ENCODE measurements at places on chromosomes 2 and 18. TPM values are rescaled to one million over a fixed set of nuclear protein-coding genes. Genes with fewer than 3 reads are reported as not detected.

The ABCG5 gene
- polyA plus RNA-seq: not detected

The KLHL41 gene
- polyA plus RNA-seq: 0.10 TPM

The TSN gene
- 28.4 TPM for polyA plus RNA-seq

The SATB2 gene
- polyA plus RNA-seq: 7.4 TPM

The CYP26B1 gene
- 0.02 TPM for polyA plus RNA-seq

The FNDC4 gene
- polyA plus RNA-seq: 11.1 TPM

The MYOM1 gene
- polyA plus RNA-seq: 0.10 TPM

The NEU2 gene
- not detected for polyA plus RNA-seq

- no peak overlapping the region for H3K4me3 ChIP-seq
- H3K36me3 ChIP-seq: no peaks in the 10 kb centered on the region
- DNase-seq: no peak
- no peaks in the 10 kb centered on the region for H3K27me3 ChIP-seq
- no peak overlapping the region for H3K27ac ChIP-seq
- H3K4me1 ChIP-seq: no peaks in the 10 kb centered on the region
Observed at GRCh38 chr2:2875831-2876230, 501.8 kb downstream of the EIPR1 start.

GRCh38 chr2:8138923-8139667, 542.8 kb upstream of the ID2 start:
- no peaks in the 10 kb centered on the region for H3K36me3 ChIP-seq
- no peak overlapping the region for H3K27ac ChIP-seq
- DNase-seq: peak; percentile 54
- H3K27me3 ChIP-seq: no peaks in the 10 kb centered on the region

DNA sequence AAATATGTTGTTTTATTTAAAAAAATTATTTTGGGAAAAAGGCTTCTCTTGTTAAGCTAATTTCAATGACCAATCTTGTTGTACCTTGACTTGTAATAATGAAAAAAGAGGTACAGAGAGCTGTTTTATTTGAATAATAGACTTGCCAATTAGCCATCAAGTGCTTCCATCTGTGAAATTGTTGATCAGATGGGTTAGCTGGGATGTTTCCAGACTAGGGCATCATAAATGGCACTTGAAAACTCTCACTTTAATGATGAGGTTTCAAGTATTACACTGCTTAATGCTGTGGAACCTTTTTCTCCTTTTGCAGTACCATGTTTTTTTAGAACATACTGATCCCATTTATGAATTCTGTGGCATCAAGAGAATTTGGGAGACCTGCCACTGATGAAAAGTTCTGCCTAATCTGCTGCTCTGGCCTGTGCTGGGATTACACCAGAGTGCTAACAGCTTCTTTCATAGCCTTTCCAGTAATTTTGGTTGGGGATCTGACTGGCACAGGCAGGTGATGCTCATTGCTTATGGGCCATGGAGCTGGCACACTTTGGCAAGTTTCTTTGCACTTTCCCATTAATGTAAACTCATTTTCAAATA, 24.2 kb downstream of the PSMD14 start:
- peaks cover 1% of the 10 kb centered on the region for H3K36me3 ChIP-seq
- no peaks in the 10 kb centered on the region for H3K4me1 ChIP-seq
- H3K27me3 ChIP-seq: no peaks in the 10 kb centered on the region
- no peak overlapping the region for H3K27ac ChIP-seq

DNA sequence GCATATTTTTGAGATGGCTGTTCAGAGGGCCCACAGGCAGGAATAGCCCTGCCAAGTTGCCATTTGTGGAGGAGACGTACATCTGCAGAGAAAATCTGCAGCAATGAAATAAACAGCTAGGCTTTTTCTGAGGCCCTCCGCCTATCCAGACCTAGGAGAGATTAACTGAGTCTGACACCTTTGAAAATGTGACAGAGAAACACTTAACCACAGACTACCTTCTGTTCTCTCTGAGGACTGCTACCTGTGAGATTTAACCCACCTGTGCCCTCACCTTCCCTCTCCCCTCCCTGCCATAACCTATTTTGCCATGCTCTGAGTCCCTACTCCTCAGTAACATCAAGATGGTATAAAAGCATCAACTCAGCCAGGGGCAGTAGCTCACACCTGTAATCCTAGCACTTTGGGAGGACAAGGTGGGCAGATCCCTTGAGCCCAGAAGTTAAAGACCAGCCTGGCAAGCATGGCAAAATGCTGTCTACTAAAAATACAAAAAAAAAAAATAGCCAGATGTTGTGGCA, 160.3 kb downstream of the TGIF1 start:
- H3K4me3 ChIP-seq: no peak overlapping the region
- H3K36me3 ChIP-seq: no peaks in the 10 kb centered on the region
- H3K27ac ChIP-seq: no peak overlapping the region

DNA sequence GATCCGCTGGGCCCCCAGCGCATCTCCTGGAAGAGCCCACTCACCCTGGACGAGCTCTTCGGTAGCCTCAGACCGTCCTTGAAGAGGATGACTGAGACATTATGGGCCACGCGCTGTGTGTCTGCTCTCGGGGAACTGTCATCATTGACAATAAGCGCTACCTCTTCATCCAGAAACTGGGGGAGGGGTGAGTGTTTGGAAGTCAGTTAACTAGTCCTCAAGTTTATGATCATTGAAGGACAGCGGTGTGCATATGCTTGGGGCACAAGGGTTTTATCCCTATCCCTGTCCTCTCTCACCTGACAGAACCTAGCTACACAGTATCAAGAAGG, 586 bp downstream of the STK16 start:
- no peak for DNase-seq
- peak overlapping the region; percentile 89 for H3K4me3 ChIP-seq
- peaks cover 27% of the 10 kb centered on the region for H3K4me1 ChIP-seq
- H3K36me3 ChIP-seq: peaks cover 21% of the 10 kb centered on the region
- no peaks in the 10 kb centered on the region for H3K27me3 ChIP-seq

- peaks cover 2% of the 10 kb centered on the region for H3K4me1 ChIP-seq
- H3K36me3 ChIP-seq: no peaks in the 10 kb centered on the region
- peaks cover 21% of the 10 kb centered on the region for H3K27me3 ChIP-seq
- no peak overlapping the region for H3K4me3 ChIP-seq
- DNase-seq: no peak
Observed at GRCh38 chr2:240972201-240972600, 26.2 kb upstream of the SNED1 start.

GRCh38 chr2:66387016-66387753, 47.7 kb upstream of the MEIS1 start:
- peaks cover 15% of the 10 kb centered on the region for H3K27me3 ChIP-seq
- no peak overlapping the region for H3K4me3 ChIP-seq
- no peak for DNase-seq
- H3K4me1 ChIP-seq: no peaks in the 10 kb centered on the region

- no peaks in the 10 kb centered on the region for H3K36me3 ChIP-seq
- no peak for DNase-seq
- no peaks in the 10 kb centered on the region for H3K27me3 ChIP-seq
Observed at GRCh38 chr2:67619204-67619603, 222.1 kb downstream of the ETAA1 start.

GRCh38 chr18:8358033-8358765, 251.0 kb upstream of the RAB12 start:
- no peak overlapping the region for H3K27ac ChIP-seq
- no peaks in the 10 kb centered on the region for H3K27me3 ChIP-seq
- no peak for DNase-seq
- H3K4me1 ChIP-seq: no peaks in the 10 kb centered on the region
- H3K36me3 ChIP-seq: no peaks in the 10 kb centered on the region
- H3K4me3 ChIP-seq: no peak overlapping the region

DNA sequence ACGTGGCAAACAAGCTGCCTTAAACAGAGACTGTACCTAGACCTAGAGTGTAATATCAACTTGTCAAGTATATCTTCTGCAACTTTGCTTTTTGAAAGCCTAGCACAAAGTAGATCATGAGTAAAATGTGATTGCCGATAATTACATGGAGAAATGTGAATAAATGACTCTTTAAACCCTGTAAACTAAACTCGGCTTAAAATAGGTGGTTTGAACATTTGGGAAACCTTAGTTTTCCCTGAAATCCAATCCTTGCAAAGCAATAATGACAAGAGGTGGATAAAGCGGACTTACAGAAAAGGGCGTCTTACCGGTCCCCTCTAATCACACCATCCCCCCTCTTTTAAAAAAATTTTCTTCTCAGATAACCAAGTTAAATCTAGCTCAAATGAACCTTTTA, 549 bp upstream of the PSMD14 start:
- peak overlapping the region; percentile 86 for H3K4me3 ChIP-seq
- no peaks in the 10 kb centered on the region for H3K36me3 ChIP-seq
- H3K27me3 ChIP-seq: no peaks in the 10 kb centered on the region
- peaks cover 3% of the 10 kb centered on the region for H3K4me1 ChIP-seq

DNA sequence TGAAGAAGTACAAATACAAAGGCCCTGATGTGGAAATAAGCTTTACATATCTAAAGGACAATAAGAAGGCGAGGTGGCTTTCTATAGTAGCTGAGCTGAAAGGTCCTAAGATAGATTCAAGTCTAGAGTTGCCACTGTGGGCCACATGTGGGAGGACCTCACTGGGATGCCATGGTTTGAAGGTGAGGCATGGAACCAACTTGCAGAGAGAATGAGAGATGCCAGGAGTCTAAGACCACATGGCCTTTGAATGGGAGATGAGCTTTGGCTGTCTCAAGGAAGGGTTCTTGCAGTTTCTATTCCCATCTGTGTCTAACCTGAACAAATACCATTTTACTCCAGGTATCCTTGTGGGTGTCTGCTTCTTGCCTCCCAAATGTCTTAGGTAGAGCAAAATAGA, 53.6 kb downstream of the HNMT start:
- no peak overlapping the region for H3K4me3 ChIP-seq
- no peaks in the 10 kb centered on the region for H3K36me3 ChIP-seq
- no peak overlapping the region for H3K27ac ChIP-seq

DNA sequence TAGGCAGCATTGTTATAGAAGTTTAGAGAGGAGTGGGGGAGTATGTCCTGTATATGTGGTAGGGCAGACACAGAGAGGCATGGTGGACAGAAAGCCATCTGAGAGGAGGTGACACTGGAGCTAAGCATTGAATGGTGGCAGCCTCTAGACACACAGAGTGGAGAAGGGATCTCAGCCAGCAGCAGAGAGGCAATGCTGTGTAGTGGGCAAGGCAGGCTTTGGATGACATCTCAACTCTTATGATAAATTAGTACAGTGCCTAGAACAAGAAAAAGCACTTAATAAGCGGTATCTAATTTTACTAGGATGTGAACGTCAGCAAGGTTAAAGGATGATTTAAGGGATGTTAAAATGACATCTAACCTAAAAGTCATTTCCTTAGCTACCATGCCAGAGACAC, 22.5 kb upstream of the CERS6 start:
- H3K4me3 ChIP-seq: no peak overlapping the region
- no peaks in the 10 kb centered on the region for H3K4me1 ChIP-seq
- H3K27ac ChIP-seq: no peak overlapping the region
- H3K36me3 ChIP-seq: no peaks in the 10 kb centered on the region
- H3K27me3 ChIP-seq: peaks cover 2% of the 10 kb centered on the region

- H3K4me3 ChIP-seq: no peak overlapping the region
- peaks cover 6% of the 10 kb centered on the region for H3K27me3 ChIP-seq
- no peaks in the 10 kb centered on the region for H3K4me1 ChIP-seq
- H3K36me3 ChIP-seq: no peaks in the 10 kb centered on the region
Observed at GRCh38 chr18:48123941-48124340, 193.5 kb upstream of the SMAD2 start.

DNA sequence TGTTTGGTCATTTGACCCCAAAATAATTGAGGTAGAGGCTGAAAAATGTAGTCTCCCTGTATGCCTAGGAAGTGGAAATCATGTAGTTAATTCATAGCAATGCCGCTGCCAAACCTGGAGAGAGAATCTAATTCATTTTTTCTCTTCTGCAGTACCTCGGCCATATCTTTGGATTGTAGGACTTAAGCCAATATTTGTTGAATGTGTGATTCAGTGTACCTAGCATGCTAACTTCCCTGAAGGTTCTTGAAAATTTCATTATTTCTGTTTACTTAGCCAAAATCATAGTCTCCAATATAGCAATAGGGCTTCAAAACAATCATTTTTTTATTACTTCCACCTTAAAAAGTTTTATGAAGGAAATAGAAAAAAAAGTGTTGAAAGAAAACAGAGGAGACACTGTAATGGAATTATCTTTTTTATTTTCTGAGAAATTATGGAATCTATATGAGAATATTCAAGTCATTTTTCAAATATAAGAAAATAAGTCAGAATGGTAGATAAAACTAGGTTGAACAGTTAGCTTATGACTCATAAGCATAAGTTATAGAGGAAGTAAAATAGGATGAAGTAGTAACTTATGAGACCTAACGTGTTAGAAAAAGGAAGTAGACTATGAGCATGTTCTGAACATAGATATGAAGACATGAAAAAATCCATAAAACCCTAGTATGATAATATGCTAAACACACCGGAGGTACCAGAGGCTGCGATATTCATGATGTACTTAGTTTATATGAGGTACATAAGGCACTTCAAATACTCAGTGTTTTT, 35.2 kb upstream of the CDH19 start:
- no peaks in the 10 kb centered on the region for H3K36me3 ChIP-seq
- no peak overlapping the region for H3K27ac ChIP-seq
- no peaks in the 10 kb centered on the region for H3K4me1 ChIP-seq
- no peaks in the 10 kb centered on the region for H3K27me3 ChIP-seq
- DNase-seq: no peak
- H3K4me3 ChIP-seq: no peak overlapping the region

GRCh38 chr2:42969231-42970150, 177.1 kb upstream of the HAAO start:
- H3K4me3 ChIP-seq: no peak overlapping the region
- no peaks in the 10 kb centered on the region for H3K36me3 ChIP-seq
- DNase-seq: peak; percentile 92
- peak overlapping the region; percentile 31 for H3K27ac ChIP-seq
- H3K27me3 ChIP-seq: no peaks in the 10 kb centered on the region

GRCh38 chr2:58959996-58960395, 718.9 kb upstream of the FANCL start:
- H3K27ac ChIP-seq: no peak overlapping the region
- 0 out of 2 replicates have a peak, but pooled peaks cover 3% of the 10 kb centered on the region for H3K4me1 ChIP-seq
- peaks cover 3% of the 10 kb centered on the region for H3K27me3 ChIP-seq
- no peaks in the 10 kb centered on the region for H3K36me3 ChIP-seq
- no peak for DNase-seq
- no peak overlapping the region for H3K4me3 ChIP-seq

DNA sequence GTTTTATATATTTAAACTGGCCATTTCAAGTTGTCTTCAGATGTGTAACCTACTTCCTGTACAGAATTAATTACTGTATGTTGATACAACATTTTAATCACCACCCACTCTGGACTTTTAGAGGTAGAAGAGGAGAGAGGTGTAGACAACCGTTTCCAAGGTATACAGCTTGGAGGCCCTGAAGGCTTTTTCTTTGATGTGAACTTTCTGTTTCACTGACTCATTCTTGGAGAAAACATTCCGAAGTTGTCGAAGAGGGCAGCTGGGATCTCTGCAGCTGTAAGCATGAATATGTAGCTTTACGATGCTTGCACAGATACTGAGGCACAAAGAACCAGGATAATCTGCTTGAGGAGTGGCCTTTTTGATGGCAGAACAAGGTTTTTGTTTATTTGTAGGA, 137.0 kb downstream of the NCKAP5 start:
- no peak overlapping the region for H3K27ac ChIP-seq
- peak; percentile 55 for DNase-seq
- H3K27me3 ChIP-seq: no peaks in the 10 kb centered on the region

DNA sequence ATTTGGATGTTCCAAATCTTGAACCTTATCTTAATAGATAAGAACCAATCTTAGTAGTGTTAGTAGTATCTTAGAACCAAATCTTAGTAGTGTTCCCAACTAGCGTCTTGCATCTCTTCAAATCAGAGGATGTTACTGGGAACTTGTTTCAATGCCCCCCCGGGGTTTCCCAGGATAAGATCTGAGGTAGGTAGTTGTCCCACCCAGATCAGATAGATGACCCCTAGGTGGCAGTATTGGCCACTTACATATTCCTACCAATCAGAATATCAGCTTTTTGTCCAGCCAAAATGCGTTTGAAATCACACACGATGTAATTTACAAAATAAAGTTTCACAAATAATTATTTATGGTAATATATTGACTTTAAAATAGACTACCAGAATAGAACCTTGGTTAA, 314.8 kb downstream of the MBD2 start:
- no peak overlapping the region for H3K27ac ChIP-seq
- H3K27me3 ChIP-seq: no peaks in the 10 kb centered on the region
- H3K36me3 ChIP-seq: no peaks in the 10 kb centered on the region
- no peak overlapping the region for H3K4me3 ChIP-seq
- peak; percentile 1 for DNase-seq
